ENCODE measurements at places on chromosomes 2 and 18.
A peak's percentile ranks its signal among the peaks of the same experiment; 100 is the strongest.

- DNase-seq, result no peak
These were observed 26.9 kb downstream of the INPP4A start for GRCh38 chr2:98471402-98472131.

DNA sequence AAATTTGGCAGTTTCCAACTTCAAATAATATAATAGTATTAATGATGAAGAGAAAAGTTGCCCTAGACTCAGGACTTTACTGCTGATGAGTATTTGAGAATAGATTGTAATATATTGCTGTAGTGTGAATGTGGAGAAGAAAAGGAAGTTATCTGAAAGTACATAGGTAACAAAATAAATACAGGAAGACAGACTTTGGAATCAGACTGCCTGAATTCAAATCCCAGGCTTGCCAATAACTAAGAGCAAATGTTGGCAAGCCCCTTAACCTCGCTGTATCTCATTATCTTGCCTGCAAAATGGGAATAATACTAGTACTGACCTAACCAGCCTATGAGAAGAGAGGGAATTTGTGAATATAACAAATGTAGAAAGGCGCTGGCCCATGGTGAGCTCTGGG is 765.2 kb upstream of the ID2 start:
- no peak for DNase-seq

- DNase-seq, result no peak
These were observed 20.0 kb upstream of the LYPD6 start for GRCh38 chr2:149310349-149310748.

DNA sequence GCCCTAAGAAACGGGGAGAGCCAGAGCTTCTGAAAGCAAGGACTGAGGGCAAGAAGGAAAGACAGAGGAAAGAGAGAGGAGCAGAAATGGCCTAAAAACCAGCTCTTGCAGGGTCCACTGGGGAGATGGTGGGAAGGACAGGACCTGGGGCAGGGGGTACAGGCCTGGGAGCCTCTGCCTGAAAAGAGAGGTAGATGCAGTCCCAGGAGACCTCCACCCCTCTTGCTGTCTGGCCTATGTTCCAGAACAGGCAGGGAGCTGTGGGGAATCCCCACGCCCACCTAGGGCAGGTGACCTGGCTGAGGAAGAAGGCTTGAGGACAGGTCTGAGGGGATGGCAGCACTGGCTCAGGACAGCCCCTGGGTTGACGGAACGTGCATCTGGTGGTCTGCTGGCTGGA is 4.6 kb downstream of the CAPN13 start:
- DNase-seq, result no peak

DNA sequence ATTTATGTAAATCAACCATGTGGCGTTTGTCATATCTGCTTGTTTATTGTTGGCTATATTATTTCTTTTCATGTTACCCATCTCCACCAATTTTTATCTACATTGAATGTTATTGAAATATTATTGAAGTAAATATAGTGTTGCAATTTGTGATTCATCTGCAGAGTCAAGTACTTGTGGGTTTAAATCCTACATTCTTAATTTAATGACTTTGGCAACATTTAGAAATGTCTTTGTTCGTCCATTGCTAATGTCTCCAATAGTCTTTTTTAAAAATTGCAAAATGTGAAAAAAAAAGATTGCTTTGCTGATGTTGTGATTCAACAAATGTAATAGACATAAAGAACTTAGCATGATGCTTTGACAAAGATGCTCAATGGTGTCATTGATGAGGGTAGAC is 1572.8 kb upstream of the PIK3C3 start:
- DNase-seq, result no peak

GRCh38 chr2:127589358-127589757 is 53.9 kb downstream of the MYO7B start:
- DNase-seq, result no peak

- DNase-seq, result no peak
These were observed 87.9 kb downstream of the INHBB start for GRCh38 chr2:120433816-120434290.

- no peak for DNase-seq
These were observed 172.9 kb upstream of the SIX3 start for GRCh38 chr2:44768438-44769236.

- no peak for DNase-seq
These were observed 18.8 kb upstream of the HAAO start for GRCh38 chr2:42810971-42811811.

DNA sequence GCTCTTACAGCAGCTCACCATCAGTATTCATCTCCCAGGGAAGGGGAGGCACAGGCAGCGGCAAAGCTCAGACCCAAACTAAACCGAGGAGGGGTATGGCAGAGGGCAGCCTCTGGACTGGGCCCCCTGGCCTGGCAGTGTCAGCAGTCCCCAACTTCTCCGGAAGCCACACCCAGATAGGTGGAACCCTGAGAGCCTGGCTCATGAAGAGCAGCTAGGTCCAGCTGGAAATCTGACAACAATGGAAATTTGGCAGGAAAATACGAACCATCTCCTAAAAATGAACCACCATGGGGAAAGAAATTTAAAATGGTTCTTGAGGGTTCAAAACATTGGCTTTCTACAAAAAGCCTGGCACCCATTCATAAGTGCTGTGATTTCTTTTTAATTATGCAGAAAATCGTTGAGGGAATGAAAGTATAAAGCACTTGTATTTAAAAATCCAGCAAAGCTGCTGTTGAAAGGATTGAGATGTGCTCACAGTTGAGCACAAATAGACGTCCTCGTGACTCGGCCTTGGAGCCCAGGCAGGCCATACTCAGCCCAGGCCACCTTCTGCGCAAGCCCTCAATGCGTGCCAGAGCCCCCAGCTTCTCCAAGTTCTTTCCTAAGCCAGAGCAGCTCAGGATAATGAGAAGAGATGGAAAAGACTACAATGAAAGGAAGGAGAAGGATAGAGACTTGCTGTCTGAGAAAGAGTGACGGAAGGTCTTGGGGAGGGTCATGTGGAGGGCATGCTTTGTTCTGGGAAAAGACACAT is 93.0 kb downstream of the COL6A3 start:
- DNase-seq, result no peak

DNA sequence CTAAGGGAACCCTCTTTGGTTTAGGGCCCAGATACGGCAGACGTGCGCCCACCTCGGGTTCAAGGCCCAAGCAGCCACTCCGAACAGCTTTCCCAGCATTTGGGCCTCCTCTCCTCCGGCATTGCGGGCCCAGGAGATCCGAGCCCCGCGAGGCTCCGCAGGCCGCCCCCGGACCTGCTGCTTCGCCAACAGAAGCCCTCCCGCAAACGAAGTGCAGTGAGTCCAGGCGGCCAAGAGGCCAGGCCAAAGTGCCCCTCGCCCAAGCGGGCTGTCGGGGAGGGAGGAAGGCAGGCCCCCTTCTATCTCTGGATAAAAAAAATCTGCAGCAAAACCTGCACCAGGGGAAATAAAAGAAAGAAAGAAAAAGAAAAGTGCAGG is 6.0 kb downstream of the EN1 start:
- DNase-seq, result no peak

- no peak for DNase-seq
These were observed 14.8 kb upstream of the ARL5A start for GRCh38 chr2:151842830-151843690.

GRCh38 chr2:37230581-37230980 is 815 bp downstream of the CEBPZ start:
- no peak for DNase-seq

DNA sequence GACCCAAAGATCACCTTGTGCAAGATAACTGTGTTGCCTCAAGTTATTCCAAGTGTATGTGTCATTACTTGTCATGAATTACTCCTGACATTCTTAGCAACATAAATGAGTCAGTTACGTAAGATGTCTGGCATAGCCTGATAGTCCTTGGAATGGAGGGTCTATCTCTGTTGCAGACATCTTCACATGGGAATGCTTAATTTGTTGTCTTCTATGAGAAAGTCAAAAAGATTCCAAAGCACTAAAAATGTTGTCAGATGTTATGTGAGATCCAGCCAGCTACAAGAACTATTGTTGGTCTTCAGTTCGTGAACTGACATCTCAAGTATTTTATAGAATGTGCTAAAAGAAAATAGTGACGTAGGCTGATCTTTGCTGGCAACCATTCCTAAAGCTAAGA is 178.2 kb upstream of the RASGRP3 start:
- no peak for DNase-seq

GRCh38 chr2:28779001-28779400 is 27.4 kb downstream of the PPP1CB start:
- DNase-seq, result no peak

- no peak for DNase-seq
These were observed 541.0 kb upstream of the KLHL29 start for GRCh38 chr2:22843919-22844537.

DNA sequence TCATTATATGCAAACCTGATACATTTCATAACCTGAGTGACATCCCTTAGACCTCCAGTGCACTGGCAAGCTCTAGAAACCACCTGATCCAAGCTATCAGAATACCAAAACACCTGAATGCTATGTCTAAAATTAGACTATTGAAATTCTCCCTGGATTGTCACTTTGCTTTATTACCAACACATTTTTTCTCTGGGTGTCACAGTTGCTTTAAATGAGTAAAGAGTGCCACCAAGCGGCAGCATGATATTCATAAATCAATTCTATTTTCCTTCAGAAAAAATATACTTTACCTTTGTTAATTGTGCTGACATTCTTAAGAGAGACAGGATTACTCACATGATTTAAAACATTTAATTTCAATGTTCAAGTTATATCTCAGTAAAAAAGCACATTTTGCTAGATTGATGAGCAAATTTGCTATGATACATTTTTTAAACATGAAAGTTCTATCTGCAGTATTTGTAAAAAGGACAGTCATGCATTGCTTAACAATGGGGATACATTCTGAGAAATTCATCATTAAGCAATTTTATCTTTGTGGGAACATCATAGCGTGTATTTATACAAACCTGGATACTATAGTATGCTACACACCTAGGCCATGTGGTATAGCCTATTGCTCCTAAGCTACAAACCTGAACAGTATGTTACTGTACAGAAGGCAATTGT is 338.4 kb upstream of the SLC39A10 start:
- DNase-seq, result peak; percentile 62

- DNase-seq, result no peak
These were observed 255.4 kb upstream of the SKOR2 start for GRCh38 chr18:47506897-47507296.

GRCh38 chr2:126884861-126885750 is 13.6 kb upstream of the TEX51 start:
- no peak for DNase-seq

DNA sequence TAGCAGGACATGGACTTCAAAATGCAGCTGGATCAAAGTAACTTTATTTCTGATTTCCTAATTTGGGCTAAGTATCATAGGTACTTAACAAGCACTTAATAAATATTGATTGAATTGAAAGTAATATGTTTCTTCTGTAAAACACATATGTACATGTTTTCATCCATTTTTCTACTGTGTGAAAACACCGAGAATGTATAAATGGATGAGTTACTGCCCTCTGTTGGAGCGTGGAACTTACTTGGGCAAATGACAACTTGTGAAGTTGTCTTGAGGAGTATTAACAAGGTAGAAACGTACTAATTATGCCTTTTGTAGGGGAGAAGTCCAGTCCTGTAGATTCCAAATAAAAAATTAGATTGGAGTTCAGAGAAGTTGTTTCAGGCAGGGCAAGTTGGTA is 87.2 kb downstream of the PHLPP1 start:
- no peak for DNase-seq

- no peak for DNase-seq
These were observed 39.0 kb downstream of the AQP12A start for GRCh38 chr2:240730501-240731177.

DNA sequence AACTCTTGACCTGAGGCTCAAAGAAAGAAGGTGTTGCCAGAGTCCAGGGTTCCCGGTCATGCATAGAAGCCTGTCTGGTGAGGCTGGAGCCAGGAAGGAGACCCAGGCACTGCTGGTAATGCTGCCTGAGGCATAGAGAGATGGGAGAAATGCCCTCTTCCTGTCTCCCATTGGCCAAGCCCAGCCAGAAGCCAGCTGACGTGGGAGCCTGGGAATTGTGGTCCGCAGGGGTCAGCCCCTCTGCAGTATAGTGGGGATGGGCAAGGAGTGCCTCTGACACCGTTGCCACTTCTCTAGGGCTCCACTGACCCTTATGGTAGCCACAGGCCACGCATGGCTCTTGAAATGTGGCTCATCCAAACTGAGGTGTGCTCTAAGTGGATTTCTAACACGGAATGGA is 95.7 kb downstream of the CTIF start:
- DNase-seq, result no peak

GRCh38 chr2:187434342-187434785 is 13.7 kb downstream of the CALCRL start:
- no peak for DNase-seq

- no peak for DNase-seq
These were observed 271.5 kb downstream of the ACTR3 start for GRCh38 chr2:114161371-114161770.

DNA sequence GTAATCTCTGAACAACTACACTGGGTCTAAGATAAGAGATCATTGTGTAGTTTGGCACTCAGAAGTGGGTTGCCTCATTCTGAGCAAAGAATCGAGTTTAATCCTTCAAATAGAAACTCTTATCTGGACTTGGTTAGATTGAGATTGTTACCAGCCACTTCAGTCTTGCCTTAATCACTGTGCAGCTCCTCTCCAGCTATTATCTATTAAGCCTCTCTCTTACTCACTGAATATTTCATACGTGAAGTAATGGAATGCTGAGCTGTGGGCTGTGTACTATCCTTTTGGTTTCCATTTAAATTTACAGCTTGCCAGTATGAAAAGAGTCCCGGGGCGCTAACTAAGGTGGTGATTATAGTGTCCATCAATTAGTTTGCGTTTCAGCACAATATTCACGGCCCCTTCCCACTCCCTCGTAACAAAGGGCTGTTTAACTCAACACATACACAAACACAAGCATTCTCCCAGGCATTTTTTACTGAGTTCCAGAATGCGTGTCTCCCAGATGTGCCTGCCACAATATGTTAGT is 65.7 kb upstream of the NCKAP5 start:
- no peak for DNase-seq

DNA sequence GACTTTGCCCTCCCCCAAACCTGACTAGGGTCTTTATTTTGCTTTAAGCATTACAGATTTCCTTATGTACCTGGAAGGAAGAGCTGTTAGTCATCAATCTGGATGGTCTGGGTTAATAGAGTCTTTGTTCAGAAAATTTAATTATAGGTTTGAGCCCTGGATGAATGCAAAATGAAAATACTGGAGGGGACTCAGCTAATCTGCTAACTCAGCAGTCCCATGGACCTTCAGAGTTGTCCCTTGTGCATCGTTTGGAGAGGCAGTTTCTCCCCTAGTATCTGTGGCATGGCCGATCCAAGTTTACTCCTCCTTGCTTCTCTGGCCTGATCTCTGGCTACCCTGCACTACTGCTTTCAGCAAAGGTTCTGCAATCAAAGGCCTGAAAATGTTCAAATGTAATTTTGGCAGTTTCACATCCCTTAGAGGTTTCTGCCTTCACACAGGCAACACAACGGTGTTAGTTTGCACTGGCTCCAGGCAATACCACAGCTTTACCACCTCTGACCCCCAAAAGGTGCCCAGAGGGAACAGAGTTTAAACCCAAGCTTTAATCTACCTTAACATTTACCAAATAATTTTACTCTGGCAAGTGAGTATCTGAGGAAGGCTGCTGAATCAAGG is 134.3 kb downstream of the THADA start:
- peak; percentile 41 for DNase-seq

DNA sequence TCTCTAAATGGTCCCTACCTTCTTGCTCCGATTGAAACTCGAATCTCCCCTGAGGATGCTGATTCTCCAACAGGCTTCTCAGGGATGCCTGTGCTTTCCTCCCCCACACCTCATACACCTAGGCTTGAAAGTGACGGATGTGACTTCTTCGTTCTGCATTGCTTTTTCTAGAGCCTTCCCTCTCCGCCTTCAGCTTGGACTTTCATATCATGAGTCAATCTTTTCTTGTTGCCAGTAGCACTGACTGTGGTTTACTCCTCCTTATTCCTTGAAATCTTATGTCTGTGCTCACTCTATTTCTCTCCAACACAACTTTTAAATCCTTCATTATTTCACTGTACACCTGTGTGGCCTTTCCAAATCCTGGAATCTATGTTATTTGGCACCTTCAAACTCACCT is 451.4 kb downstream of the TMX3 start:
- DNase-seq, result no peak

Measured in T-helper 2 cell (primary cell).